ENCODE measurements at places on chromosomes 1 and 21.

GRCh38 chr1:39091845-39092645 is 65.9 kb downstream of the NDUFS5 start:
- DNase-seq, result no peak

DNA sequence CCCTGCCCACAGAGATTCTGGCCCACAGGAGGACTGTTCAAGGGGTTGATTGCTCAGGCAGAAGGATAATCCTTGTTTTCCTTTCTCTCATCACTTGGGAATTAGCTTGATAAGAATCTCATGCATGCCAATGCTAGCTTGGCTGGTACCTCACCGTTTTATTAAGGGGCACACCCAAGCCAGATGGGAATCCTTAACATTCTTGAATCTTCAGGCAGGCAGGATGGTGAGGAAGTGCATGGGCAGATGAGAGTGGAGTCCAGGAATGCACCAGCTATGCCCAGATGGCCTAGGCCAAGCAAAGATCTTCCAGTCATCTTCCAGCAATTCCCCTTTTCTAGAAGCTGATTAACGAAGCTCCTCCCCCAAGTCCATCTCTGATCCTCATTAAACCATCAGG is 4.1 kb upstream of the LCE7A start:
- DNase-seq, result no peak

- DNase-seq, result peak; percentile 92
Observed at GRCh38 chr1:107056426-107057196, at the start of gene PRMT6. Gene PRMT6, plus strand, starts transcription at chr1:107056674. Its CDS starts 42 bp downstream, at chr1:107056716.

GRCh38 chr21:25215698-25216384 is 391.4 kb downstream of the MRPL39 start:
- no peak for DNase-seq

DNA sequence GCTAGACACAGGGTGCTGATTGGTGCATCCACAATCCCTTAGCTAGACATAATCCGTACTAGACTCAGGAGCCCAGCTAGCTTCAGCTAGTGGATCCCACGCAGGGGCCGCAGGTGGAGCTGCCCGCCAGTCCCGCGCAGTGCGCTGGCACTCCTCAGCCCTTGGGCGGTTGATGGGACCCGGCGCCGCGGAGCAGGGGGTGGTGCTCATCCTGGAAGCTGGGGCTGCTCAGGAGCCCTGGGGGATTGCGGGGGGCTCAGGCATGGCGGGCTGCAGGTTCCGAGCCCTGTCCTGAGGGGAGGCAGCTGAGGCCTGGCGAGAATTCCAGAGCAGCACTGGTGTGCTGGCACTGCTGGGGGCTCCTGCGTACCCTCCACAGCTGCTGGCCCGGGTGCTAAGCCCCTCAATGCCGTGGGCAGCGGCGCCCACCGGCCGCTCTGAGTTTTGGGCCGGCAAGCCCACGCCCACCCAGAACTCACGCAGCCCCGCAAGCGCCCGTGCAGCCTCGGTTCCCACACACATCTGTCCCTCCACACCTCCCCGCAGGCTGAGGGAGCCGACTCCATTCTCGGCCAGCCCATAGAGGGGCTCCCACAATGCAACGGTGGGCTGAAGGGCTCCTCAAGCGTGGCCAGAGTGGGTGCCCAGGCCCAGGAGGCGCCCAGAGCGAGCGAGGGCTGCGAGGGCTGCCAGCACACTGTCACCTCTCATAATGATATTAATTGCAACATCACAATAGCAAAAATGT is 87.4 kb downstream of the CRB1 start:
- no peak for DNase-seq

Data from BE2C (cell line).